ENCODE measurements at places on chromosomes 6 and 20.

DNA sequence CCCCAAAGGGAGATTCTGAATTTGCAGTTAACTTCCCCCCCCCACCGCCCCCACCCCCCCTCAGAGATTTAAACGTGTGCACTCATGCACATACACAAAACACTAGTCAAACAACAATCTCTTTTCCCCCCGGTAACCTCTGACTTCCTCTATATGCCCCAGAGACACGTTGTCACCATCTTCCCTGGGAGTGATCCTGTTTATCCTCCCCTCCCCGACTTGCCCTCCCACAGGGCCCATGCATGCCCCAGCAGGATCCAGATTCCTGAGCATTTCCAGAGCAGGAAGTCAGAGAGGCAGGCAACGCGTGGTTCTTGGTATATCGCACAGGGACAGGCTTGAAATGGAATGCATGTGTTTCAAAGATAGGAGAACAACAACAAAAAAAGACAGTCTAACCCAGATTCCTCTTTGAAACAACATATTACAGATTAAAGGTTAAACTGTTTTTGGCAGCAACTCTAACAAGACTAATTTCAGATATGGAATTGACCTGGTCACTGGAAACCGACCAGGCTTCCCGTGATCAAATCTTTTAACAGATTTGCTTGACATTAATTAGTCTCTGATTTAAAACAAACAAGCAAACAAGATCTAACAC, 1.3 kb downstream of the BLCAP start:
- DNase-seq: no peak

- no peak for DNase-seq
Observed at GRCh38 chr20:13611611-13612125, 27.1 kb downstream of the TASP1 start.

- DNase-seq: no peak
Observed at GRCh38 chr6:170294813-170295509, 4.1 kb upstream of the DLL1 start.

DNA sequence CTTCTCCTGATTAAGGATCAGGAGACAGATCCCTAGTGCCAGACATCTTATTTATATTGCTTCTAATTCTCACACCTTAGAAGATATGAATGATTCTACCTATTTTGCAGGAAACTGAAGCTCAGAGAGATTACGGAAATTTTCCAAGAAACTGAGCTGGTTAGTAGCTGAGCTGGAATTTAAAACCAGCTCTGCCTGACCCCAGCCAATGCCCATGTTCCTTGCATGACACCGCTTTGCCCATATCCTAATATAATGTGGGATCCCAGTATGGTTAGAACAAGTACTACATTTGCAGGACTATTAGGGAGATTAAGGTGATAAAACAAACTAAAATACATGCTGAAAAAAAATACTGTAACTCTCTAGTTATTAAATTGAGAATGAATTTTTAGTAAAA, 1.9 kb downstream of the TMEM30A start:
- no peak for DNase-seq

- DNase-seq: no peak
Observed at GRCh38 chr20:8220716-8221115, 88.7 kb downstream of the PLCB1 start.

DNA sequence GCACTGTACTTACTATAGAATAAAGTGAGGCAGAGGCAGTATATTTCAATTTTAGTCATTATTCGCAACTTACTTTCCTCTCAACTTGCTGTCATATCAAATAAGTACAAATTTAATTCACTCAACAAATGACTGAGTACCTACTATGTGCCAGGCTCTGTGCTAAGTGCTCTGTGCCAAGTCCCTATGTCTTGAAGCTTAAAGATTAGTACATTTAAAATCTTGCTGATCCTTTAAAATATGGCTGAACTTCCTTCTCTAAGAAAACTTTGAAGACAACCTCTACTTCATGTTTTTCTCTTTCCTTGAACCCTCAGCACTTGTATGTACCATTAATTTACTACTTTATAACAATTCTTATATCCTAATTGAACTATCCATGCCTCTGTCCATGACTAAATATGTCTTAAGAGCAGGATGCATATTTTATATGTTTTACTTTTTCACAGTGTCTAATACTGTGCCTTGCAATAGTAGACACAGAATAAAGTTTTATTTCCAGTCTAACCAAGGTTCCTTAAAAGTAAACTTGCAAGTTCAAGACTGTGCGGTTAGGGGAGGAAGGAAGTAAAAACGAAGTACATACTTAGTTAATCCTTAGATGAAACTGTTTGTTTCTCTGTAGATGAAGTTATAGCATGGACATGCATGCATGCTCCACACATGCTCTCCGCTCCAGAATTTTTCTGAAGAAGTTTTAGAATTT, 10.0 kb upstream of the LATS1 start:
- no peak for DNase-seq
